ENCODE measurements at places on chromosomes 12 and 14. TPM values are rescaled to one million over a fixed set of nuclear protein-coding genes. Genes with fewer than 3 reads are reported as not detected.

GRCh38 chr12:64801381-64801780 is 23.1 kb upstream of the TBC1D30 start:
- no peak overlapping the region for H3K27ac ChIP-seq
- H3K27me3 ChIP-seq, result no peaks in the 10 kb centered on the region
- DNase-seq, result peak; percentile 33

DNA sequence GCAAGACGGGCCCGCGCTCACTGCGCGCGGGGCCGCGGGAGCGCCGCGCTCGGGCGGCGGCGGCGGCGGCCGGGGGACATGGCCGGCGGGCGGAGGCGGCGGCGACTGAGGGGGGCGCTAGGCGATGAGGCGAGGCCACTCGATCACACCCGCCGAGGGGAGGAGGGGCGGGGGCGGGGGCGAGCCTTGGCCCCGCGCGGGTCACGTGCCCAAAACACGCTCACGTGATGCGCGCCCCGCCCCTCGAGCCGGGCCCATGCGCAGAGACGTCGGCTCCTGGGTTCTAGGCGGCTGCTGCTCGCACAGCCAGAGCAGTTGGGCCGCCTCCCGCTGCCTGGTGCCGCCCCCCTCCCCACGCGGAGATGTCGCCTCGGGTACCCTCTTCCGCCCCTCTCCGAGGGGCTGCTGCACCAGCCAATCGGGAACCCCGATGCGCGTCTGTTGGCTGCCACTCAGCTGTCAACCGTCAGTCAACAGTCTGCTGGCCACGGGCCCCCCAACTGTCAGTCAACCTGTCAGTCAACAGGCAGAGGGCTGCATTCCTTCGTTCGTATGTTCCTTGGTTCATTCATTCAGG is at the start of gene SPPL3:
Gene SPPL3, minus strand, starts transcription at position 162 of the 577 bp plus-strand sequence. CDS start 491 bp downstream, outside the sequence.
- peak; percentile 86 for DNase-seq
- H3K27ac ChIP-seq, result no peak within 1 kb of the TSS
- H3K36me3 ChIP-seq, result no peaks in the 10 kb centered on the region

GRCh38 chr12:14885718-14886221 is at the start of gene MGP:
TSS of gene MGP (minus strand) at chr12:14885854. CDS start at chr12:14885791, 63 bp downstream.
- DNase-seq, result peak; percentile 99
- peaks cover 2% of the 10 kb centered on the region for H3K36me3 ChIP-seq
- H3K4me3 ChIP-seq, result peak within 1 kb of the TSS; percentile 64
- peak within 1 kb of the TSS; percentile 49 for H3K27ac ChIP-seq
- no peaks in the 10 kb centered on the region for H3K27me3 ChIP-seq
- H3K4me1 ChIP-seq, result peaks cover 36% of the 10 kb centered on the region

DNA sequence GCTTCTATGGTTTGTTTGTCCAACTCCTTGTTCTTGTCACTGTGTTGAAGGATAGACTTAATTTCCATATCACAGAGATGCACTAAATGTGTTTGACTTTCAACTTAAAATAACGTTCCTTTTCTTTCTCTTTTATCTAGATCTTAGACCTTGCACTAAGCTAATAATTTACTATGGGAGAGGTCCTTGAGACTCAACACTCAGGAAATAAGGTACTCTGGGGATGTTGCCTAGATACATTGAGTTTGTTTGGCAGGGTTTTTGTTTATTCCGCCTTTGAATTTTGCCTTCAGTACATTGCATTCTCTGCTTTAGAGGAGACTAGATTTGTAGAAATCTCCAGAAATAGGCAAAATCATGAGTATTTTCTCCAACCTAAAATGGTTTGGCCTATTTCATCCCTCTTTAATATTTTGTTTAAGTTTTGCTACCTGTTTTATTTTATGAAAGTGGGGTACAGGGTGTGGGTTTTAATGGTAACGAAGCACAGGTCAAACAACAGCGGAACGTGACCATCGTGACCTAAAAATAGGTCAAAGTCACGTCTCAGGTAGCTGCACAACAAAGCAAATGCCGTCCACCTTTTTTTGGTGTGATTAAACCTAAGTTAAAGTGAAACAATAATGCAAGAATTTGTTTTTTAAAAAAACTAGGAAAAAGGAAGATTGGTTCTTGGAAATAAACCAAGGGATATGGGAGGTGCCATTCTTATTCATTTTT is 115.3 kb upstream of the CPSF6 start:
- DNase-seq, result no peak
- H3K4me1 ChIP-seq, result no peaks in the 10 kb centered on the region
- no peak overlapping the region for H3K27ac ChIP-seq
- H3K36me3 ChIP-seq, result no peaks in the 10 kb centered on the region
- H3K4me3 ChIP-seq, result no peak overlapping the region

DNA sequence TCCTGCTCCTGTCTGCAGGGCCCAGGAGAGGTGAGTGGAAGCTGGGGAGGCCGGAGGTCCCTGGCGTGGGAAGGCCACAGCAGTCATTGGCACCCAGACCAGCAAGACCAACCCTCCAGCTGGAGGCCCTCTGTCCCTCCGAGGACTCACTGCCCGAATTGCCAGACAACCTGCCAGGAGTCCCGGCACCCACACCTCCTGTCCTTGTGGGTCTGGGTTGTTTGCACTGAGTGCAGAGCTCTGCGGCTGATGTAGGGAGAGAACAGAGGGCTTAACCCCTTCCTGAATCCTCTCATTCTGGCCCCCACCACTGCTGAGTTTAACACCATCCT is 204.9 kb downstream of the KIF26A start:
- H3K36me3 ChIP-seq, result no peaks in the 10 kb centered on the region
- no peak for DNase-seq
- H3K4me1 ChIP-seq, result no peaks in the 10 kb centered on the region
- no peak overlapping the region for H3K27ac ChIP-seq

- peak; percentile 24 for DNase-seq
- no peaks in the 10 kb centered on the region for H3K4me1 ChIP-seq
- H3K27ac ChIP-seq, result no peak overlapping the region
- peaks cover 2% of the 10 kb centered on the region for H3K27me3 ChIP-seq
- H3K36me3 ChIP-seq, result no peaks in the 10 kb centered on the region
Observed at GRCh38 chr12:54723379-54724256, 75.5 kb upstream of the DCD start.

DNA sequence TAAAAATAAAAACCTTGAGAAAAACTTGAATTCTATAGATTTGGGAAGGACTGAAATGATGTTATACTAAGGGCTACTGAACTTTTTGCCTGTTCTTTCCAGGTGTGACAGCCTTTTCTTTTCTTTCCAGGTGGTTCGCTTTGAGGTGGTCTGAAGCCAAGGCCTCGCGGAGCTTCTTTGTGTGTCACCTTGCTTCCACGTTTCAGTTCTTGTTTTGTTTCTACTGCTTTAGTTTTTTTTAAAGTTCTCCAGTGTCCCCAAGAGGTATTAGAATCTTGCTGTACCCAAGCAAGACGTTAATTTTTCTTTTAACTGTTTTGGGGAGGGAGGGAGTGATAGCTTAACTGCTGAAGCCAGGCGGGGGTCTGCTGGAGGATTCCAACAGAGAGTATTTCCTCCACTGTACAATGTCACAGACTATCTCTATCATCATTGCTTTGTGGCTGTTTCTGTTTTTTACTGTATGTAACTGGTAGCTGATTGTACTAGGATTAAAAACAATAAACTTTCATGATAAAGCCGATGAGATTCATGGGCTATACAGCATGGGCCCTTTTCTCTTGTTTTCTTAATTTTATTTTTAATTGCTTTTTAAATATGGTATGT is 40.2 kb downstream of the PROX2 start:
- H3K4me1 ChIP-seq, result peaks cover 11% of the 10 kb centered on the region
- no peak overlapping the region for H3K4me3 ChIP-seq
- no peak for DNase-seq

DNA sequence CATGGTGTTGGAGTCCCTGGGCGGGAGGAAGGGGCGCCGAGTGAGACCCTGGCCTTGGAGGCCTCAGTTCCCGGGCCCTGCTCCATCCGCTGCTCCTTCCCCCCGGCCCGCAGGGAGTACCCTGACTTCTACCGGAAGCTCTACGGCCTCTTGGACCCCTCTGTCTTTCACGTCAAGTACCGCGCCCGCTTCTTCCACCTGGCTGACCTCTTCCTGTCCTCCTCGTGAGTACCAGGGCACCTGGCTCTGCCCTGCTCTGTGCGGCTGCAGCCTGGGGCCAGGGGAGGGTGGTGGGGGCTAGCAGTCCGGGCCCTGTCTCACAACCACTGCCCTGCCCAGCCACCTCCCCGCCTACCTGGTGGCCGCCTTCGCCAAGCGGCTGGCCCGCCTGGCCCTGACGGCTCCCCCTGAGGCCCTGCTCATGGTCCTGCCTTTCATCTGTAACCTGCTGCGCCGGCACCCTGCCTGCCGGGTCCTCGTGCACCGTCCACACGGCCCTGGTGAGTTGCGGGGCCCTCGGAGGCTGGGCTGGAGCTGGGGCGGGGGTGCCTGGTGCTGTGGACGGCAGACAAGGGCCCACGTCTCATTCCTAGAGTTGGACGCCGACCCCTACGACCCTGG is 7.0 kb downstream of the NOC4L start:
- no peak for DNase-seq
- no peak overlapping the region for H3K27ac ChIP-seq
- H3K27me3 ChIP-seq, result no peaks in the 10 kb centered on the region
- peaks cover 6% of the 10 kb centered on the region for H3K36me3 ChIP-seq
- H3K4me3 ChIP-seq, result no peak overlapping the region

The ZDHHC22 gene
- total RNA-seq, result 0.24 TPM

All from endothelial cell of umbilical vein (primary cell).